ENCODE measurements at places on chromosomes 12 and 14. TPM values are rescaled to one million over a fixed set of nuclear protein-coding genes. Genes with fewer than 3 reads are reported as not detected.

- no peak for DNase-seq
Observed at GRCh38 chr12:86660488-86661147, 404.4 kb upstream of the MGAT4C start.

DNA sequence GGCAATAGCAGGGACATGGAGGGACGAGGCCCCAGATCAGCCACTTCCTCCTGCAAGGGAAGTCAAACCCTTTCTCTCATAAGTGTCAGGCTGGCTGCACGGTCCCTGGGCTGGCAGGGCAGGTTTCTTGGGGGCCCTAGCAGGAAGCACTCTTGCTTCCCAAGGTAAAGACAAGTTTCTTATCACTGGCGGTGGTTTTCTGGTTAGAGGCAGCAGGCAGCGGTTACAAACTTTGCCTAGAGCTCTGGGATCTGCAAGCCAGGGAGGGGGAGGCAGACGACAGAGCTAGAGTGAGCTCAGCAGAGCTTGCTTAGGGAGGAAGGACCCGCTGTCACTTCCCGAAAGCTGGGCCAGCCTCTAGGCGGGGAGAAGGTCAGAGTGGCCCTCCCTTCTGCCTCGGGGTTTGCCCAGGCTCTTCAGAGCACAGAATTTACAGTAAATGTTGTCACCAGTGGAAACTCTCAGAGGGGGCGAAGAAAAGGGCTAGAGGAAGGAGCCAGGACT is 20.4 kb downstream of the BATF start:
- DNase-seq: peak; percentile 67

- no peak for DNase-seq
Observed at GRCh38 chr12:126617312-126617711, 1552.1 kb downstream of the AACS start.

DNA sequence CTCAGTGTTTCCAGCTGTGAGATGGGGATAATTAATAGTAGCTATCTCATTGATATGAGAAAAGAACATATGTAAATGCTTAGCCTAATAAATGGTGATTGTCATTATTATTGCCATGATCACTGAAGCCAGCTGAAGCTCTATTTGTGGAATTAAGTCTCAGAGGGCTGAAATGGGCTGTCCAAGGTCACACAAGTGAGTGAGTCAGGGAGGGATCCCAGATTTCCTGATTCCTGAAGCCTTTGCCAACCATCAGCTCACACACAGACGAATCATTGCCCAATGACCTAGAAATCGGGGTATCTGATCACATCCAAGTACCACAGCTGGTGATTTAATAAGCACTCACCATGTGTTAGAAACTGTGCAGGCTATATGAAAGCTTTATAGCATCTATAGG is 21.6 kb upstream of the TMEM229B start:
- no peak for DNase-seq

DNA sequence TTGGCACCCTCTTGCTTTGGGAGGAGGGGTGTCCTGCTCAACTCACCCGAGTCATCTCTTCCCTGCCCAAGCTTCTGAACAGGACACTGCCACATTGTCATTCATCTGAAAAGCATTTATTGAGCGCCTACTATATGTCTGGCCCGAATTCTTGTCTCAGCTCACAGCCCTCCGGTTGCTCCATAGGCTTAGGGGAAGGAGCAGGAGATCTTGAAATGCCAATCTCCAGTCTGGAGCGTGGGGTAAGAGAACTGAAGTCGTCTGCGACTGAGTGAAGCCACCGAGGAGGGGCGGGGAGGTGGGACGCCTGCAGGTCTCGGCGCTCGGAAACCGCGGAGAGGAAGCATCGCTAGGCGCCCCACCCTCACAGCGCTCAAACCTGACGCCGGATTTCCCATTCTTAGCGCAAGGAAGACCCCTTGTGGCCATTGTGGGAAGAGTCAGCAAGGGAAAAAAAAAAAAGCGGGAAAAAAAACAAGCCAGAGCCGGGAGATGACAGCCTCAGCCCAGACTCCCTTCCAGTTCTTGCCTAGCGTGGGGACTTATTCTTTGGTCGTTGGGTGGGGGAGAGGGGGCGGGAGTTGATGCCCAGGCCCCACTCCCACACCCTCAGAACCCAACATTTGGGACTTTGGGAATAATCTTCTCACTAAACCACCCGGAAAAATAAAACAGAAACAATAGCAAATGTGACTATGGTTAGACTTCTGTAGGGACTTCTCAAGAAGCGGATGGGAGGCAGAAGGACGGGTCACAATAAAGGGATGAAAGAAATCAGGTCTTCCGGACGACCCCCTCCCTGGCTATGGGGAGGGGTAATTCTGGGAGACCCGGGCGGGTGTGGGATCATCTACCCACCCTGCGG is 28.2 kb upstream of the SMUG1 start:
- DNase-seq: peak; percentile 71

DNA sequence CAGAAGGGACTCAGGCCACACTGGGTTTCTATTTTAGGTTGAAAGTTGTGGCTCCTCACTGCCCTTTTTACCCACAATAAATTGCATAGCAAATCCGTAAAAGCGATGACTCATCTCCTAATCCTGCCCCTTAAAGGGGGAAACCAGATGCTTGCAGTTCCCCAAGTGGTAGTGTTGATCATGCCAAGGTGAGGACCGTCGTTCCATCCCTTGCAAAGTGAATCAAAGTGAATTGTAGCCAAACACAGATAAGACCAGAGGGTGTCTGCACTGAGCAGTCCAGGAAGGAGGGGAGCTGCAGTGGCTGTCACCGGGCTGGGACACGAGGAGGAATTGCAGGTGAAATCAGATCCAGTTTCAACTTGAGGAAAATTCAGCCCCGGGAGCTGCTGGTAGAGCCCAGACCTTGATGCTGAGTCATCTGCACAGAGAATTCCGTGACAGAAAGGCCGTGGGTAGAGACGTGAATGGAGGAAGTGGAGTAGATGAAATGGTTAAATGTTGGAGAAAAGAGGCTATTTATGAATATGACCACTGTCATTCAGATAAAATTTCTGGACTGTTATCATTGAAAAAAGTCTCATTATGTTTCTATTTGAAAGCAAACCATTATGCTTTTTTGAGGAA is 44.2 kb upstream of the MMP17 start:
- no peak for DNase-seq

Gene PLBD2
- 2.7 TPM for total RNA-seq

Gene FBLN5
- total RNA-seq: 76.3 TPM

Gene NKX2-1
- not detected for total RNA-seq

Gene IL22
- not detected for total RNA-seq

Gene PIP4K2C
- total RNA-seq: 15.9 TPM
